ENCODE measurements at places on chromosomes 2 and 18. TPM values are rescaled to one million over a fixed set of nuclear protein-coding genes. Genes with fewer than 3 reads are reported as not detected.

DNA sequence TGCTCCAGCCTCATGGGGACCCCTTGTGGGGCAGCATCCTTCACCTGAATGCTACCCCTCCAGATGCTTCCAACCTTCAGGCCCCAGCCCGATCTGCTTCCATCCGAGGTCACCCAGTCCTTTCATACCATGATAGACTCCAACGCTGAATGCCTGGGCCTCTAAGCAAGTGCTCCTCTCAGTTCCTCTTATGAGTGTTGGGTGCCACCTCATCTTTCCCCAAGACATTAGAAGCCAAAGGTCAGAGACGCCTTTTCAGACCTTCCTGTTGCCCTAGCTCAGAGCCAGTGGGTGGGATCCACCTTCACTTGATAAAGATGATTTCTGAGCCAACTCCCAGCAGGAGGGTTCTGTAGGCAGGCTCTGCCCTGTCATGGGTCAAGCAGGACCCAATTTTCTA is 174.5 kb upstream of the MGAT5 start:
- no peak for DNase-seq

- no peak for DNase-seq
Observed at GRCh38 chr18:76988031-76988826, 144.4 kb downstream of the MBP start.

- DNase-seq = no peak
Observed at GRCh38 chr2:187825108-187825507, 270.9 kb upstream of the TFPI start.

DNA sequence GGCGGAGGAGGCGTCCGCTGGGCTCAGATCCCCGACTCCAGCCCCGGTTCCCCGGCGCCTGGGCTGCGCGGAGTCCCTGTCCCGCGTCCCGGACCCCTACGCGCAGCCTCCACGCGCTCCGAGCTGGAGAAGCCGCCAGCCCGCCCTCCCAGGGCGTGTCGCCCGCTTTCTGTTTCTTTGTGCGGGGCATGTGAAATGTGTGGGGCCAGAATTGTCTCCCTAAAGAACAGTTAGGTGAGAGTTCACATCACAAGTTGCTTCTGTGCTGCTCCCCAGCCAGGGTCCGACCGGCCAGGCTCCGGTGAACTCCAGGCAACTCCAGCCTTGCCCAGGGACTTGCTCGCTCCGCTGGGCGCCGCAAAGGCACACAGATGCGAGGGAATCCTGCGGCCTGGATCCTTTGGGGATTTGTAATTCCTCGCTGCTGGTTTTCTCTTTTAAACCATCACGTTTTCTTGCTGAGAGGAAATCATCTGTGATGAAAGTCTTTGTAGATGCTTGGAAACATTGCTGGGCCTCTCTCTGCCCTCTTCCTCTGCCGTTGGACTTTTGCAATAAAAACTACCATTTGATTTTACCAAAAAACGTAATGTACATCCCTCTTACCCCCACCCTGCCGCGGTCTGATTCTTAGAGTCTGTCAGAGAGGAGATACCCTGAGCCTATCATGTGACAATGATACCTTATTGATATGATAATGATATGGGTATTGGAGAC is 631 bp downstream of the GYPC start:
- DNase-seq = peak; percentile 61

- DNase-seq = no peak
Observed at GRCh38 chr18:47898696-47899095, 31.8 kb downstream of the SMAD2 start.

DNA sequence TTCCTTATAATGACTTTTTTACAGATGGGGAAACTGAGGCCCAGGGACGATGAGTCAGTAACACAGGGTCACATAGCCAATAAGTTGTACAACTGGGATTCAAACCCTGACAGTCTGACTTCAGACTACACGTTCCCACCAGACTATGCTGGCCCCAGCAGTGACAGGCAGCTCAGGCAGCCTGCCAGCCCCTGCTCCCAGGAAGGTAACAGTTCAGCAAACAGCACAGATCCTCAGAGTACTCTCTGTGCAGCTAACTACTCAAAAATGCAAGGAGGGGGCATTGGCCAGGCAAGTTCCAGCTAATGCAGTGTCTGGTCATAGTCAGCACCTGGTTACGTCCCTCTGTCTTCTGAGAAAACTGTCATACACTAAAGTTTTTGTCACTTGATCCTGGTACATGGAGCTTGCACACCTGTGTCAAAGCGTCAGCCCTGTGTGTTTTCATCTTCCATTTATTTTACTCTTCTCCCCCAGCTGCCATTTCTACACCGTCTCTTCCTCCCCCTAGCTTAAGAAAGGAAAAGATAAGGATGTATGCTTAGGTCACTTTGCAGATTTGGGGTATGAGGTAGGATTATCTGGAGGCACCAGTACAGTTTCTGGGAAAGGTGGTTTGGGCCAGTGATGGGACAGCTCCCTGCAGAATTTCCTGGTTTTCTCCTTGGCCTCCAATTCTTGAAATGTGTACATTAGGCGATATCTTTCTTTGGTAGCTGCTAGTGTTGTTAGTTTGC is 4.5 kb downstream of the SMARCAL1 start:
- no peak for DNase-seq

- DNase-seq = no peak
Observed at GRCh38 chr2:72131916-72132841, 15.5 kb downstream of the CYP26B1 start.

DNA sequence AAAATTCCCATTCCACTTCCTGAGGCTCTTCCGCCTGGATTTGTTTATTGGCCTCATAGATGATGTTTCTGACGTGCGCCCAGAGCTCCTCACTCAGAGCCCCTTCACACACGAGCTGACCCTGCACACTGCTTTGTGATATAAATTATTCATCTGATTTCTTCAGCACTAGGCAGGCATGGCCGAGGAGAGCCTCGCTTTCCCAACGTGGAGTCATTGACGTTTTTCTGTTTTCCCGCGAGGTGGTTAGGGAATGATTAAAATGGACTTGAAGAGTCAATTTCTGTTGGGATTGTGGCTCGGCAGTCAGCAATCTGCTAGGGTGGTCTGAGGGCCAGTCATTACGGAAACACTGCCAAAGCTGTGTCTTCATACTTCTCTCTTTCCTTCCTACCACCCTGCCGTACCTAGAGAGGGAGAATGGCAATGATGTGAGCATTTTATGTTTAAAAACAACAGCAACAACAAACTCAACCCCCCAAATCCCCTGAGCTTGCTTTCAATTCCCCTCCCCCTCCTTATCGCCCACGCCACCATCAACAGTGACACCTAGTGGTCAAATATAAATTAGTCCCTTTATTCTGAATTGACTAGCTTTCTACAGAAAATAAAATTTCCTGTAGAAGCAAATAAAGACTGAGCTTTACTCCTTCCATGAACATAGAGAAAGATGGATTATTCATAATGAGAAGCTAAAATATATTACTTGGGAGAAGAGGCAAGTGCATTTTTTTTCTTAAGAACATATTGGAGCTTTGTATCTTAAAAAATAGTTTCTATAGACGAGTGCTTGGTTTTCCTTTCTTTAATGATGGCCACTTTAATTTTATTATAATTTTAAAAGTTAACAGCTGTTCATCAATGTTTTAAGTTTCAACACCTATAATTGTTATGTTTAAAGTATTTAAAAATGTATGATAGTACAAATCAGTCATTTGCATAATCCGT is 285.1 kb downstream of the MTX2 start:
- peak; percentile 32 for DNase-seq

DNA sequence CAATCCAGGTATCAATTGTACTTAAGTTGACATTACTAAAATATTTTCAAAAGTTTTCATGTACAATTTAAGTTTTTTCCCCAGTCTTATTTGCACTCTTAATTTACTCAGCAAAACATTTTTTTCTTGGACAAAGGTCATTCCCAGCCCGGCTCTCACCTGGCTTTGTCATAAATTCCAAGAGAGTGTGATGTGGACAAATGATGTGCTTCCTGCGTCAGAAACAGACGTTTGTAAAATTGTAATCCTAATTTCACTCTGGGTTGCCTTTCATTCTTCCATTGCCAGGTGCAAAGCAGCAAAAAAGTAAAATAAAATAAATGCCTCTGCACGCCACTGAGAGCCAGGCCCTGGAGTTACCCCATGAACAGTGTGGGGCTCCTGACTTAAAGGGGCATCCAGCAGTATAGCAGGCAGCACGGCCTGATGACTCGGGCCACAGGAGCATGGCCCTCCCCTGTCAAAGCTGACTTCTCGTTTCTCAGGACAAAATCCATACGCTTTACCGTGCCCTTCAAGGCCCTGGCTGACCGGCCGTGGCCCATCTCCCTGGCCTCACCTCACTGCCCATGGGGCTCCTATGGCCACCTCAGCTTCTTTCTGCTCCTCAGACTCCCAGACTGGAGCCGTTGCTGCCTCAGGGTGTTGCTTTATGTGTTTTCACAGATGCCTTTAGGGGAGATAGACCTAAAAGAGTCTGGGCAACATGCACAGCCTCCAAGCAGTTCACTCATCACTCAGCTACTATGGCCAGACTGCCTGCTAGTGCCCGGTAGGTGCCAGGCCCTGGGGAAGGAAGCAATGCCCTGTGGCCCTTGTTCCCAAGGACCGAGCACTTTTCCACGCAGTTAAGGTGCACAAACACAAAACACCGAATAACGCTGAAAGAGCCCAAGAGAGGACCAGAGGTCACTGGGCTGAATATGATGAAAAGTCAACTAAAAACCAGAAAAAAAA is 7.6 kb upstream of the TMEM185B start:
- no peak for DNase-seq

DNA sequence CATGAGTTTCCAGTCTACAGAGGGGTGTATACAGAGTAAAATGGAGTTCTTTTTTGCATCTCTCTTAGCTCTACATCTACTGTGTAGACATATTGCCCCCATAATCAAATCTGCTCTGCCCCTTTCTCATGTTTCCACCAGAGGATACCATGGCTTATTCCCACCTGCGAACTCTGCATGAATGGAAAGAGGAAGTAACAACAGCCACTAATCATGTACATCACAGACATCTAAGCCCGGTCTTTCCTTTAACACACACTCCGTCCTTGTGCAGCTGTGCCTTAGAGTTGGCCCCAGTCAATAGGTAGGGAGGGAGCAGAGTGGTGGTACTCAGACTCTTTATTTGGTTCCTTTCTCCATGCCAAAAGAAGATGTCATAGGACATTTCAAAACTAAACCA is 147.3 kb upstream of the NRP2 start:
- DNase-seq = no peak

LOXHD1 gene
- 0.41 TPM for total RNA-seq

GNAL gene
- 92.9 TPM for total RNA-seq

MAP3K19 gene
- 0.41 TPM for total RNA-seq

SULT1C4 gene
- total RNA-seq = 4.5 TPM

NRP2 gene
- 26.1 TPM for total RNA-seq

METTL21A gene
- total RNA-seq = 12.6 TPM

COL6A3 gene
- 12.2 TPM for total RNA-seq

CHRND gene
- total RNA-seq = not detected
